Muscle of arm (tissue), 14 donors: ENCODE measurements at places on chromosomes 2 and 18.
A peak's percentile ranks its signal among the peaks of the same experiment; 100 is the strongest.

- DNase-seq, result no peak
Measured at GRCh38 chr2:191625446-191625845, 52.5 kb upstream of the NABP1 start.

GRCh38 chr2:191961556-191961955, 114.7 kb upstream of the CAVIN2 start:
- no peak for DNase-seq

DNA sequence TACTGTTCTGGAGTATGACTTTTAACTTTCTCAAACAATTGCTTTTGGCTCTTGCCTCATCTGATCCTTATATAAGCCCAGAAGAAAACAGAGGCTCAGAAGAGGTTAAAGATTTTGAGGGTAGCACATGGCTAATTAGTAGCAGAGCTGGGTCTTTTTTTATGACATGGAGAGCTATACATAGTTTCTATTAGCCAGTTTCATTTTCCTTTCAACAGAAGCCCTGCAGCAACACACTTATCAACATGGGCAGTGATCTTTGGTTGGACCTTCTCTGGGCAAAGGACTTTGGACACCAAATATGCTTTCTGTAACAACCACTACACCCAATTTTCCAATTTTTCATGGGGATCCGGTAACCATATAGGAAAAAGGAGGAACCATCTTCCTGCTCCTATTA, 64.9 kb downstream of the NCKAP5 start:
- DNase-seq, result no peak

- peak; percentile 4 for DNase-seq
Measured at GRCh38 chr2:183665425-183665824, 541.2 kb downstream of the NUP35 start.

DNA sequence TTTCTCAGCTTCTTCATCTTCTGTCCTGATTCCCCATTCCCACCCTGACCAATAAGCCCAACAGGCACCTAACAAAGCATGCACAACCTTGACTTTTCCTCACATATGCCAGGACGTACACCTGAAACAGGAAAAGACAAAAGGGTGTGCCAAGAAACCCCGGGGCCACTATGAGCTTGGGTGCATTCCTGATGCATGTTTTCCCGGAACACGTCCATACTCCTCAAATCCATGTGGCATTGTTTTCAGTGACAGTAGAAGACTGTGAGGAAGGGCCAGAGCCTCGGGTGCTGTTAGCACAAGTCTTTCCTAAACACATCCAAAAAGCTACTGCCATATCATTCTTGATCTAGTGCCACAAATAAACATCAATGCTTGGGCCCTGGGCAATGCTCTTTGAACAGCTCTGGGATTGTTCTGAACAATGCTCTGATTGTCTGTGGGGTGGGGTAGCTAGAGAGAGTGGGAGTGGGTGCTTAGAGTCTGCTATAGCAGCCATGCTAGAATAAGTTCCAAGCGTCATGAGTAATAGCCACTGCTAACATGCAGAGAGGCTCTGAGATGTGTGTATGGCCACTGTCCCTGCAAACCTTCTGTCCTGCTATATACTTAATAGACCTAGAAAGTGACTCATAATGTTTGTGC, 181.7 kb upstream of the CRIM1 start:
- no peak for DNase-seq
